Chondrocyte (in vitro differentiated cells): ENCODE measurements at places on chromosomes 3 and 15. TPM values are rescaled to one million over a fixed set of nuclear protein-coding genes. Genes with fewer than 3 reads are reported as not detected.

- DNase-seq = no peak
Observed at GRCh38 chr3:166351461-166351860, 514.2 kb upstream of the BCHE start.

DNA sequence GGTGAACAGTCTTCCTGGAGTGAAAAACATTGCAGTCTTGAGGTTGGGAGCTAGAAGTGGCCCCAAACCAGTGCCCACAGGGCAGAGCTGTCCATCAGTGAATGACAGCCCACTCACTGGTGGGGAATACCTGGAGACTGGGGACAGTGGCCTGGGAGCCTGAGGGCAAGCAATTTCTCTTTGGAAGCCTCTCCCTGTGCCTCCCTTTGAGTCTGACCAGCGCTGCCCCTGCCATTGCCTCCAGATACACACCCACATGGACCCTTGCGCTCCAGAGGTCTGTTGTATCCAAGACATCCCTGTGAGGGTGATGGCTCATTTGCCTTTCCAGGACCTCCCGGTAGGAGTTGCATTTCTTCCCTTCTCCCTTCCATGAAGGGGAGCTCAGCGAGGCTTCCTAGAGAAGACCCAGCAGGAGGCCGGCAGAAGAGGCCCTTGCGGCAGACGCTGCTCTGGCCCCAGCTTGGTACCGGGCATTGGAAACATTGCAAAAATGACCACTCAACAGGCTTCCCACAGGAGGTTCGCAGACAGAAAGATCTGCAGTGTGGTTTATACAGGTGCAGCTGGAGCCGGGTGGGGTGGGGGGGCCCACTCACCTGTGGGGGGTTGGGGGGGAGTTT is 38.5 kb downstream of the KLF13 start:
- no peak for DNase-seq

Gene LAMB2
- total RNA-seq = 824 to 1,096 TPM (median 1,075 TPM) in 3 replicates

Gene RAB11A
- 150 to 153 TPM (median 153 TPM) in 3 replicates for total RNA-seq

Gene ECE2
- not detected in 3 replicates for total RNA-seq

Gene CRABP1
- not detected in 3 replicates for total RNA-seq
